ENCODE measurements at places on chromosomes 2 and 18.

DNA sequence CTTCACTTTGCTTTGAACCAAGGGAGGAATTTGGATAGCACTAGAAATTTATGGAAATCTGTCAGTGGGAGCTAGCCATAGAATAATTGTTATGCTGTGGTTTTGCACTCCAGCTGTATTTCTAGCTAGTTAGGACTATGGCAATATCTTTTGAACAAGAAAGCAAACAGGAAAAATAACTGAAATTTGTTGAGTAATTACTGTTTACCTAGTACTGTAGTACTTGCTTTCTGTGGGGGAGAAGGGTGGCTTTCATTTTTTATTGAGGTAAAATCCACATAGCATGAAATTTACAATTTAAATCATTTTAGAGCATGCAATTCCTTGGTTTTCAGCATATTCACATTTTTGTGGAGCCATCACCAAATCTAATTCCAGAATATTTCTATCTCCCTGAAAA, 28.4 kb downstream of the MBD5 start:
- DNase-seq: no peak

DNA sequence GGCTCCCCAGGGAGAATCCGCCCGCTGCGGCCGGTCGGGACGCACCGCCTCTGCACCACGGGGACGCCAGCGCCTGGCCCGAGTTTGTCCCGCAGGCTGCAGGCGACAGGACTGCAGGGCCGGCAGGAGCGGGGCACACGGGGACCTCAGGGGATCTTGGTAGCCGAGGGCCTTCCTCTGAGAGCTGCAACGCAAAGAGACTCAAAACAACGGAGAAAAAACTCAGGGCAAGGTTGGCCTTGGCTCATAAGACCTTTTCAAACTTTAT, 79.7 kb downstream of the ARHGEF4 start:
- DNase-seq: no peak

- no peak for DNase-seq
Measured at GRCh38 chr2:30359644-30360167, 87.3 kb upstream of the LCLAT1 start.

DNA sequence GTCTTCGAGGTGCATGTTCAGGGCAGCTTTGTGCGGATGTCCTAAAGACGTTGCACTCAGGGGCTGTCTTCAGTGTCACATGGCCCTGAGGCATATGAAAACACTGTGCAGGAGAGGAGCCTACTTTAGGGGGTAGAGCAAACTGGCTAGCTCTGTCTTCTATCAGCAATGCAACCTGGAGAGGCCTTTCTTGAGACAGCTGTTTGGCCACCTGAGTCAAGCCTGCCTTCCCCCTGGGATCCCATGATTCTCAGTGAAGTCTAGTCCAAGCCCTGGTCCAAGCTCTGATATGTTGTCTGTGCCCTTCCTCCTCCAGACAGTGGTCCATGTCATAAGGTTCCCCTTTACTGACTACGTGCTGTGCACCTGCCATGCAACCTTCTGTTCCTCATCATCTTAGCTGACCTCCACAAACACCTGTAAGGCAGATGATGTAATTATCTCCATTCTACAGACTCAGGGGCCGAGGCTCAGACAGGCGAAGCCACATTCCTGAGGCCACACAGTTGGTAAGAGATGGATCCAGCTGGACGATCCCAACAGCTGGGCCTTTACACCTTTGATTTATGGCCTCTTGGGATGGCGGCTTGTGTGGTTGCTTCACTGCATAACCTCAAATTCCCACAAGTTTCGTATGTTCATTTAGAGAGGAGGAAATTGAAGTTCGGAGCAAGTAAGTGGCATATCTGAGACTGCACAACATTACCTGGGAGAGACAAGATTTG, 109.9 kb downstream of the COPS8 start:
- no peak for DNase-seq

- DNase-seq: no peak
Measured at GRCh38 chr2:37911296-37911873, 13.7 kb upstream of the RMDN2 start.

GRCh38 chr18:13036622-13037320, 45.6 kb downstream of the CEP192 start:
- no peak for DNase-seq

GRCh38 chr2:189614585-189614984, 34.0 kb upstream of the SLC40A1 start:
- no peak for DNase-seq

GRCh38 chr18:22469926-22470247, 52.2 kb upstream of the CTAGE1 start:
- no peak for DNase-seq

DNA sequence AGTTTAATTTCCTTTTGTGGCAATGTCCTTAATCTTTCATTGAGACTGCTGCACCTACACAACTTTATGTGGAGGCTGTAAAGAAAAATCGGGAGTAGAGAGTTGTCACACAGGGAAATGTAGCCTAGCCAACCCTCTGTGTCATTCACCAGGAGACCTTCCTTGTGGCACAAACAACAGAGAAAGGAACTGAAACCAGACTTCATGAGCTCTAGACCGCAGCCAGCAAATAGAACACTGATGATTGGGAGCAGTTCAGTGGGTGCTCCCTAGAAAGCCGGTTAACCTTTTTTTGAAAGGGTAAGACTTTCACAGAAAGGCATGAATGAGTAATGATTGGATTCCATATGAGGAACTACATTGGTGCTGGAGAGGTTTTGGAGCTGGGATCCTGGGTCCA, 1752.4 kb upstream of the CELF4 start:
- DNase-seq: no peak

DNA sequence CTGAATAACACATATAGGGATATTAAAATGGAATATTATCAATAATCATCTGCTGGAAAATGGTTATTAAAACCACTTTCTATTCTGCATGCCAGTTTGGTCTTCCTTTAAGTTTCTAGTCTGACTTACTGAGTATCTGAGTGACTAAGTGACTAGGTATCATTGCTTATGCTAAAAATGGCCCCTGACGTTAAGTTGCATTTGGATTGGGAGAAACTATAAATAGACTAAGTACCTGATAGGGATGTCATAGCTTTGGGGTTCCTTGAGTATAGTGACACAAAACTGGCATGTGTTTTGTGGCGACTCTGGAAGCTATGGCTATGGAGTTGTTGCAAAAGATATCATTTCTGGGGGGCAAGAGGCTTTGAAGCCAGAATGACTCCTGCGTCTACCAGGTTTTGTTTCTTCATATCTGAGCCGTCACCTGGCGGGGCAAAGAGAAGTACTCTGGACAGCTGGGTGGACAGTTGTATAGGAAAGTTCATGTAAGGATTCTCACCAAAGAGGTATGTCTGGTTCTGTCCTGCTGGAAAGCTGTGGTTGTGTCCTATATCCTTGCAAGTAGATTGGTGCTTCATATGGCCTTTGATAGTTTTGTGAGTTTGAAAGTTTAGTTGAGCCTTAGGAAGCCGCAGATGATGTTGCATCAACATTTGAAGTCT, 17.9 kb downstream of the ITGAV start:
- DNase-seq: no peak

- DNase-seq: no peak
Measured at GRCh38 chr18:64659196-64659595, 510.3 kb upstream of the LINC00305 start.

DNA sequence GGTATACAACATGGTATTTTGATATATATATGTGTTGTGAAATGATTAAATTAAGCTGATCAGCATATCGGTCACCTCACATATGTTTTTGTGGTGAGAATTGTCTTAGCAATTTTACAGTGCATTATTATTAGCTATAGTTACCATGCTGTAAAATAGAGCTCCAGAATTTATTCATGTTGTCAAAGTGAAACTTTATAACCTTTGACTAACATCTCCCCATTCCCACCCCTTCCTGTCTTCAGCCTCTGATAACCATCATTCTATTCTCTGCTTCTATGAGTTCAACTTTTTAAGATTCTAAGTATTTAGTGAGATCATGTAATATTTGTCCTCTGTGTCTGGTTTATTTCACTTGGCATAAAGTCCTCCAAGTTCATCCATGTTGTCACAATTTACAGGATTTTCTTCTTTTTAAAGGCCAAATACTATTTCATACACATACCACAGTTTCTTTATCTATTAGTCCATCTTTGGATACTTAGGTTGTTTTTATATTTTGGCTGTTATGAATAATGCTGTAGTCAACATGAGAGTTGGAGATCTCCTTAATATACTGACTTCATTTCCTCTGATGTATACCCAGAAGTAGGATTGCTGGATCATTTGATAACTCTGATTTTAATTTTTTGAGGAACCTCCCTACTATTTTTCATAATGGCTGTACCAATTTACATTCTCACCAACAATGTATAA, 30.3 kb downstream of the NCOA1 start:
- DNase-seq: no peak

GRCh38 chr2:11799826-11800225, 53.4 kb downstream of the LPIN1 start:
- no peak for DNase-seq

DNA sequence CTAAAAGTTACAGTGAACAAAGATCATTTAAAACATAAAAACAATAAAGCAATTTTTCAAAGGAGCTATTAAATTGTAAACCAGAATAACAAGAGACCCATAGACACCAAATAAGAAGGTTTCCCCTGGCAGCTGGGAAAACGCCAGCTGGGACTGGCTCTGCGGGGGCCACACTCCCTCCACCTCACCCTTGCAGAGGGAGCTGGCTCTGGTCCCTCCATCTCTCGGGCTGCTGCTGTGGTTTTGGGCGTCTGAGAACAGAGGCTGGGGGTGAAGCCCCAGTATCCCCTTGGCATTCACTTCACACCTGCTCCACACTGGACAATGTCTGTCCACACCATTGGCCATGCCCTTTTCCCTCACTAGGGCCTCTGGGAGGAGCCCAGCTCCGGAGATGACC, 62.1 kb upstream of the OTOS start:
- no peak for DNase-seq

DNA sequence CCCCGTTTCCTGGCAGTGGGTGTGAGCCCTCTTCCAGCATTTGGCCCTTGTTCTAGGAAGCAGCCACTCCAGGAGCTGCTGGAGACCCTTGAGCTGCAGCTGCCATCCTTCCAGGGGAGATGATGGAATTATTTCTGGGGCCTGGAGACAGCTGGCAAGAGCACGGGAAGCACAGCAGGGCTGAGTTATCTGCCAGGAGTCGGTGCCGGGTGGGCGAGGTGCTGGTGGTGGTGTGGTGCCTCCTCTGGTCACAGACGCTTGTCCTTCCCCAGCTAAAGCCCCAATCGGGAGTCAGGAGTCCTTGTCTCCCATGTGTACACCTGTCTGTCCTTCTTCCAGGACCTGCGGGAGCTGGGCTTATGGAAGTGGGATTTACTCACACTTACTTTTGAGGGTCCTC, 36.0 kb downstream of the DPYSL5 start:
- DNase-seq: no peak

DNA sequence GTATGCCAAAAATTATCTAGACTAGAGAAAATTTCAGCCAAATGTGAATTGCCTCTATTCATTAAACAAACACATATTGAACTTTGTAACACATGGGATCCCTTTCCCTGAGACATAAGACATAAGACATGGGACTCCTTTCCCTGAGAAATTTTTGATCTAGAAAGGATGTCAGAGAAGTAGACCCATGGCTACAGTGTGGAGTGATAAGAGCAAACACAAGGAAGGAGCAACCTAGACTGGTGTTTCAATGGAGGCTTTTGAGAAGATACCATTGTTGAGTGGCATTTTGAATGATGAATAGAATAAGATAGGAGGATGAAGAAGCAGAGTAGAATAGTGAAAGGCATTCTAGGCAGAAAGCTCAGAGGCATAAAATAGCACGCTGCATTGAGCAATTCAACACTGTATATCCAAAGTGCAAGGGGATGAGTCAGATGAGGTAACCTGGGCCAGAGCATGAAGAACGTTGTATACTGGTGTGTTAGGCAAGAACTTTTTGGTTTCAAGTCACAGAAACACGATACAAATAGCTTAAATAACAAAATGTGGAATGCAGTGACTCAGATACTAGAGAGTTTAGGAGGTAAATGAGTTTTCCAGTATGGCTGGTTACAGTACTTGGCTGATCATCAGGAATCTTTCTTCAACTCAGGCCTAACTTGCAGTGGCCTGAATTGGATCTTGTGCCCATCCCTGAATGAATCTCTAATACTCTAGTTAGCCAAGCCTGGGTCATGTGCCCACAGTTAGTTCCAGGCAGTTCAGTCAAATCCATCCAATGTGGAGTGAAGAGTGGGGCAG, 129.8 kb upstream of the TANK start:
- no peak for DNase-seq

- no peak for DNase-seq
Measured at GRCh38 chr2:122481244-122481622, 725.8 kb downstream of the TSN start.

DNA sequence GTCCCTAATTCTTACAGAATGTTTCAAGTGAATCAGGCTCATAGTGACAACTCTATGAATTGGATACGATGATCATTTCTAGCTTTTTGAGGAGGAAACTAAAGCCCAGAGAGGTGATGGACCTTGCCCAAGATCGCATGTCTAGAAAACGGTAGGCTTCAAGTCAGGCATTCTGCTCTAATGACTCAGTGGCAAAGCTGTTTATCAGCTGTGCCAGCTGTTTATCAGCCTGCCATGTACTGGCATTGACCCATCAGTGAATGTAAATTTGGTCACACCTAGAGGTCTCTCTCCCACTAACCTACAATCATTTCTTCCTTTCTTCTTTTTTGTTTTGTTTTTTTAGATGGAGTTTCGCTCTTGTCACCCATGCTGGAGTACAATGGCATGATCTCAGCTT, 6.1 kb upstream of the DAW1 start:
- no peak for DNase-seq

DNA sequence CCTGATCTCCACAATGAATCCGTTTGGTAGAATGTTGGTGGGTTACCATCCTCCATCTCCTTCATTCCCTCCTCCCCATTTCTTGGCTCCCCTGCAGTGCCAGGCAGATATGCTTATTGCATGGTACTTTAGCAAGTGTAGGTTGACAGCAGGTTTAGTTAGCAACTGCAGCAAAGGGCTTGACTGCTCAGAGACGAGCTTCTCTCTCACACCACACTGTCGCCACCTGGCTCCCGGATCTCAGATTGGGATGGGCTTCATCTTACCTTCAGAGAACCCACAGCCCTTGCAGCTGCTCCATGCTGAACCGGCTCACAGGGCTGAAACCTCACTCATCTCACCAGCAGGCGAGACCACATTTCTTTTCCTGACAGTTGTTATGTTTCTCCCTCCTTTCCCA, 88.8 kb downstream of the VWA3B start:
- no peak for DNase-seq

DNA sequence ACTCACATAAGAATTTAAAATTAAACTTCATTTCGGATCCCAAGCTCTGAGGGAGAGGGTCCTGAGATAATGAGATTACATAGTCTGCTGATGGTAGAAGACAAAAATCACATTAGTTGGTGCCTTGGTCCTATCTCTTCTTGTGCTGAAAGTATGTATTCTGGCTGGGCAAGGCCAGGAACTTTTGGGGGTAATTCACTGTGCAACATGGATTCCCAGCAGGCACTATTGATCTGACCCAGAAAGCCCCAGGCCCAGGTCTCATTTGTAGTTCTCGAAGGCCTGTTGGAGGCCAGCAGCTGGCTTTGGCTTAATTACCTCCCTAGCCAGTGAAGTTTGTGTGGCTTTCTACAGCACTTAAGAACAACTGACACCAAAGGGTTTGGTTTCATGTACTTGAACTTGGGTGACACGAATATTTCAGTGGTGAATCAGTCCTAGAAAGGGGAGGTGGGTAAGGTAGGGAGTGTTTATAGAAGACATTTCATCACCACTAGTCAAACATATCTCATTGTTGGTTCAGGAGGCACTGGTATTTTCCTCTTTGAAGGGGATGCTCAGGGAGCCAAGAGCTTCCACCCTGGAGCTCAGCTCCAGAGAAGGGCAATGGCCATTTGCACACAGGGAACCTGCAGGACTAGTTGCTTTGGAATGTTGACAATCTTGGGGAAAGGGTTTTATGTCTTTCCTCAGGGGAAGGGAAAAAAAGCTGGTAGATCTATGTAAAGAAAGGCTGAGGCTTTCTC, 217.8 kb downstream of the OSR1 start:
- no peak for DNase-seq

- DNase-seq: no peak
Measured at GRCh38 chr2:200728630-200729029, 83.1 kb upstream of the BZW1 start.
